ENCODE measurements at places on chromosomes 2 and 18.

- no peak for DNase-seq
Measured at GRCh38 chr18:10329101-10329500, 125.3 kb upstream of the APCDD1 start.

- DNase-seq, result no peak
Measured at GRCh38 chr2:107303964-107304363, 418.0 kb upstream of the ST6GAL2 start.

DNA sequence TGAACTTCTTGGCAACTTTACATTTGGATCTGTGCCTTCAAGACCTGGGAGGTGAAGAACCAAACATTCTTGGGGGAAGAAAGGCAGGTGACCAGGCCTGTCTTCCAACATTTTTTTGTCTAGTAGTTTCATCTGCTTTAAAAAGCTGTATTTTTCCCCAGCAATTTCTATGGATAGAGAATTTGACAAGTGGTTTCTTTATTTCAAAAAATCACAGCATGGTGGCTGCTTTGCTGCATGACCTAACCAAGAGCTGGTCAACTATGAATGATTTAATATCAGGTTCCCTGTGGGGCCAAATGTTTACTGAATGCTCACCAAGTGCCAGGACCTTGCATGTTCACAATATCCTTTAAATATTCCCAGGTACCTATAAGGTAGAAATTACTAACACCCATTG, 19.1 kb downstream of the LRP2 start:
- peak; percentile 15 for DNase-seq

DNA sequence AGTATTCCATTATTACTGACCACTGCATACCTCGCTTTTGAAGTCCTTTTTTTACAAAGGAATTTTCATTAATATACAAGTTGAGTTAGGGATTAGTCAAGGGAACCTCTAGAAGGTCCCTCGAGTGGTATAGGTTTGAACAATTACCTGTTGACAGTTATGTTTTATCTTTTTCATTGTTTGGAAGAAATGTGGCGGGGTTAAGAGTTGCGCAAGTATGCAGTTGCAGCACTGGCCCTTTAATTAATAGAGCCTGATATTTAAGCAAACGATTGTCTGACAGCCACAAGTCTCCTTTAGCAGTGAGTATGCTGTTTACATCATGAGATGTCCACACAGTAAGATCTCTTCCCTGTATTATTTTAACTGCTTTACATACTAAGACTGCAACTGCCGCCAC, 24.3 kb downstream of the KYNU start:
- DNase-seq, result no peak

DNA sequence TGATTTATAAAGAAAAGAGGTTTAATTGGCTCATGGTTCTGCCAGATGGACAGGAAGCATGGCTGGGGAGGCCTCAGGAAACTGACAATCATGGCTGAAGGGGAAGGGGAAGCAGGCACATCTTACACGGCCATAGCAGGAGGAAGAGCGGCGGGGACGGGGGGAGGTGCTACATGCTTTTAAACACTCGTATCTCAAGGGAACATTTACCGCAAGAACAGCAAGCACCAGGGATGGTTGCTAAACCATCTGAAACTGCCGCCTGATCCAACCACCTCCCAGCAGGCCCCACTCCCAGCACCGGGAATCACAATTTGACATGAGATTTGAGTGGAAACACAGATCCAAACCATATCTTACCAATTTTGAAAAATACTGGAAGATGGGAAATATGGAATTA, 362.8 kb downstream of the FBXO15 start:
- DNase-seq, result no peak

GRCh38 chr2:188265315-188265714, 26.4 kb upstream of the GULP1 start:
- no peak for DNase-seq

GRCh38 chr2:50535971-50536759, 495.8 kb downstream of the NRXN1 start:
- DNase-seq, result no peak

GRCh38 chr2:204042401-204042800, 105.8 kb downstream of the ICOS start:
- DNase-seq, result no peak

DNA sequence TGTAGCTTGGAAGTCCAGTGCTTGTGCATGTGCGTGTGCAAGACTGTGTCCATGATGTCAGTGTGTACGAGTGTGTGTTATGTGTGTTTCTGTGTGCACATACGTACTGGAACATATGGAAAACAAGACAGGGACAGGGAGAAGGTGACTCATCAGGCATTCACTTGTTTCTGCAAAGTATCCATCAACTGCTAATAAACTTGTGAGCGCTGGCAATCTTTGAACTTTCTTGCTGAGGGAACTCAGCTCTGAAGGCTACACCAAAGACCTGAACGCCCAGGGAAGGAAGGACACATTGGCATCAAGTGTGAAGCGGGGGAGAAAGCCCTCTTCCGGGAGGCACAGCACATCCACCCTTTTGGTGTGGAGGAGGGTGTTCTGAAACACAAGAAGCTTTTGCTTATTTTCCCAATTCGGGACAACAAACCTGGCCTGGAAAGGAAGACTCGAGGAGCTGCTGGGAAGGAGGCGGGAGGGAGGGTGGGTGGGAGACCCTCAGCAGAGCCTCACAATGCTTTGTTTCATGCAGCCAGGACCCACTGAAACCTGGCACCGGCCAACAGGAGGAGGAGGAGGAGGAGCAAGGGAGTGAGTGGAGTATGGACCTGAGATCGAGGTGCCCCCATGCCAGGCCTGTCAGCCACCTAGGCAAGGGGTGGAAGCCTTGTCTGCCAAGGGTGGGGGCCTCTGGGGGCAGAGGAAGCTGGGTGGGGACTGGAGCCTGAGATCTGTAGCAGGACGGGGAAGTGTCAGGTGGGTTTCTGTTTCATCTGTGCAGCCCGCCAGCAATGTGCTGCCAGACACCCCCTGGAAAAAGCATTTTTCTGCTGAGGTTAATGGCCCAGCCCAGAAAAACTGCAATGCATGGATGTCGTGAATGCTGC, 26.8 kb downstream of the SMAD7 start:
- DNase-seq, result no peak

DNA sequence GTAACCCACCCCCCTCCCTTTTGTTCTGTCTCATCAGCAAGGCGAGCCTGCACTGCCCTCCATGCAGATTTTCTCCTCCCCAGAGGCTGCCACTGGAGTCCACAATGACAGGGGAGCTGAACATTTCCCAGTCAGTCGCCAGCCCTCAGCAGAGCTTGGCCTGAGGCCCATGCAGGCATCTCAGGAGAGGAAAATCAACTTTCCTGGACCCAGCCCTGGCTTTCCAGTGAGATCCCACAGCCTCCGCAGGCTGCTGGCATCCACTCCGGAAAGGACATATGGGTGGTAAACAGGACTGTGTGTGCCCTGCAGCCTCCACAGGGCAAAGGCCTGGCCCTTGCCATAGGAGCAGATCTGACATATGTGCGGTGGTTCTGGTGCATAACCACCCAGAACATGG, 253.8 kb downstream of the TNS1 start:
- no peak for DNase-seq

DNA sequence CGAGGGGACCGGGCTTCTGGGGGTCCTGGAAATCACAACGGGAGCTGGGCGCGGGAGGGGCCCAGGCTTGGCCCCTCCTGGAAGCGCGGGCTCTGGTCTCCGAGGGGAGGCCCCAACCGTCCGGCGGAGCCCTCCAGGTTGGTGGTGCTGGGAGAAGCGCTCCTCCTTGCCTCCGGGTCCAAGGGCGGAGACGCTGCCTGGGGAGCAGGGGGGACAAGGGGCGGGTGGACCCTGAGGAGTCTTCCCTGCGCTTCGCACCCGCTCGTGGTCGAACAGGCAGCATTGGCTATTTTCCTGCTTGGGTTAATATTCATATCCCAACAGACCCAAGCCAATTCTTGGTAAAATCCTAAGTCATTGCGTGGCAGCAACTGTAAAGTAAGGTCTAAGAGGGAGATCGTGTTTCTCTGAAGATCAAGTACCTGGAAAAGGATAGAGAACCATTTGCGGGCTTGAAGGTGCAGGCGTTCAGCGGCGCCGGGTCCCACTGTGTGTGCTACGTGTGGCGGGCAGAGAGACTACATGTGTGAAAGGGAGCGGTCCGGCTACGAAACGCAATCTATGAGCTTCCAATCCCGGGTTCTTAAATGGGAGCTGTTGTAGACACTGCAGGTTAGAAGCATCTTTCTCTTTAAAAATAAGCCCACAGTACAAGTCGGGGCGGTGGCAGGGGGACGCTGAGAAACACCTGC, 805 bp downstream of the CIDEA start:
- DNase-seq, result no peak

DNA sequence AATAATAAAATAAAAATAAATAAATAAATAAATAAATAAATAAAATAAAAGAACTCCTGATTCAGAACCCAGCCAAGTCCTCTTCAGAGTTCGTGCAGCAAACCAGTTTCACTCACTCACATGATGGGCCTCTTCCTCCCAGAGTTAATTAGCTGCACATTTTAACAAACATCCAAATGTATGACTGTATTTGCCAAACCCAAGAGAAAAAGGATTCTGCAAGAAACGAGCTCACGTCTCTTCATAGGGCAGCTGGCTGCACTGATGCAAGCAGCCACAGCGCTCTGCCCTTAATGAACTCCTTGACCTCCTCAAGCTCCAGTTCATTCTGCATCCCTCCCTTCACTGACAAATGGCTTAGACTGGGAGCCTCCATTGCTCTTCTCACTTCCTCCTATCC, 55.1 kb downstream of the MREG start:
- no peak for DNase-seq

- DNase-seq, result no peak
Measured at GRCh38 chr2:124325667-124326440, 300.8 kb downstream of the CNTNAP5 start.

DNA sequence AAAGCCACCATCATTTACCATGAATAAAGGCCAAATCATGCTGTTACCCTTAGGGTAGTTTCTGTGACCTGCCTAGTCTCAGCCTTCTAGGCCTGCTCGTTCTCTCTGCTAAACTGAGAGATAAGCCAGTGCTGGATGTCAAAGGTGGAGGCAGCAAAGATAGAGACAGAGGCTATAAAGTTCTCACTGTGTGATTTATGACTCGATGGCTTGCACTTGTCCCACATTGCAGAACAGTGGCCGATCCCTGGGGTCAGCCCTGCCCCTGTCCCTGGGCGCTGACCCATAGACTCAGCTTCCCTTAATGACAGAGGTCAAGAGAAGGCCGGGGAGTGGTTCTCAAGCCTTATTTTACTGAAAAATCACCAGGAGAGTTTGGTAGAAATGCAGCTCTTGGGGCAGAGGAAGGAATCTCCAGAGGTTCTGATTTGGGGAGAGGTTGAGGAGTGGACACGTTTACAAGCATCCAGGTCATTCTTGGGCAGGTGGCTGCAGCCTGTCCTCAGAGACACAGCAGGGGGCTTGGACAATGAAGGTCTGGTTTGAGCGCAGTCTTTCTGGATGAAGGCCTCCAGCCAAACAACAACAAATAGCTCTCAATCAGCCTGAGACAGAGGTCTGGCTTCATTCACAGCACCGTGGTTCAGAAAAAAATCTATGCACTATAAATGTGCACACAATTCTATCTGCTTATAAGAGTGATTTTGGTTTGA, 143.5 kb downstream of the ACKR3 start:
- no peak for DNase-seq

DNA sequence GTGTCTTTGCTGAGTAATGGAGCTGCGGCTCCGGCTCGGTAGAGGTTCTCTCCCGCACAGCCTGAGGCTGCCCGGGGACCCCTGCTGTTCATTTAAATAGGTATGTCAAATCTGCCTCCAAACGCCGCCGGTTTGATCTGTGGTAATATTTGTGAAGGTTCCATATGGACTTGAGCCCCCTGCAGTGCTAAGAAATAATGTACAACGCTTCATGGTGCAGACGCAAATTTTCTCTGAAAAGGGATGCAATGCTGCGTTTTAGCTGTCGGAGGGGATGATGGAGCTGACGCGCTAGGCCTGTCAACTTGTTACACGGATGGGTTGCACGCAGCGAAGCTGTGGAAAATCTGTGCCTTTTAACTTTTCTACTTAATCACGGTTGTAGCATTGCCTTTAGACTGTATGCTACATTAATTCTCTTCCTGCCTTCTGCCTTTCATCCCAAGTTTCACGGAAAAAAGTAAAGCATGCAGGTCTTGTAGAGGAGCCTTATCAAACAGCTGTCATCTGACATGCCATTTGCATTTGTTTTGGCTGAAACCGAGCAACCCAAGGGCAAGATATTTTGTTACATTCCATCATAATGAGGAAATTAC, 43.2 kb downstream of the MRPS9 start:
- no peak for DNase-seq

DNA sequence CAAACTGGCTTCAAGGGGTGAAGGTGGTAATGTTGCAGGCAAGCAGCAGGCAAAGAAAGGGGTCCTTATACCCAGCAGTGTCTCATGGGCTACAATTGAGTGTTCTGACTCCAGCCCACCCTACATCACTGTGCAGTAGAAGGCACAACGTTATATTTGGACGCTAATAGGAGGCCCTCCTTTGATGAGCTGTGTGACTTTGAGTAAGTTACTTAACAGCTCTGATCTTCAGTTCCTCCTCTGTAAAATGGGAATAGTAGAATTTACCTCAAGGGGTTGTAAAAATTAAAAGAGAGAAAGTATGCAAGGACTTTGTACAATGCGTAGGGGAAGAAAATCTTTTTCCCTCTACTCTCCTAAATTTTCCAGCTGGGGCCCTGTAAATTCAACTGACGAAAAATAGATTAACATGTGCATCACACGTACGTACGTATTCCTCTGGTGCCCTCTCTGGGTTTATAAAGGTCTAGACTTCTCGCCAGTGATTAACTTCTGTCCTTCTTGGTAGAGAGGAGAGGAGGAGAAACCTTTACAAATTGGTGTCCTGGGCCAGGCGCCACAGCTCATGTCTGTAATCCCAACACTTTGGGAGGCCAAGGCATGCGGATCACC, 57.6 kb upstream of the REL start:
- DNase-seq, result no peak

DNA sequence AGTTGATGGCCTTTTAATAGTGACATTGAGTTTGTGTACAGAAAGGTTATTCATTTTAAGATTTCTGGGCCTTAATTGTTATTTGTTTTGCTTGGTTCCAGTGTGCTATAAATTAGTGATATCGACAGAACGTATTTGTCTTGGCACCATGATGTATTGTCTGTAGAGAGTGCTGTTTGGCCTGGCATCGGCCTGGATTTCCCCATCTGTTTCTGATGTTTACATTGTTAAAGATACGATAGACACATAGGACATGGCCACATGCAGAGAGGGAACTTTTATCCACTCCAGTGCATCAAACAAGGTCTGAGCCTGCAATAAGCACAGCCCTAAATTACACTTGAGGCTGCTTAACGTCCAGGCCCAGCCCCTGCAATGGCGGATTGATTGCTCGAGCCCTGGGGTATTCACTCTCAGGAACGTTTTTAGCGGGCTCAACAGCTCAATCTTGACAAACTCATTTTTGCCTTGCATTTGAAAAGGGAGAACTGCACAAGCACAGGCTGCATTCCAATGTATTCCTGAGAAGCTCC, 144.7 kb downstream of the SLC4A3 start:
- DNase-seq, result no peak

Data from thyroid gland (tissue), 4 donors.